Body of pancreas (tissue), 4 donors: ENCODE measurements at places on chromosomes 2 and 18. TPM values are rescaled to one million over a fixed set of nuclear protein-coding genes. Genes with fewer than 3 reads are reported as not detected.
A peak's percentile ranks its signal among the peaks of the same experiment; 100 is the strongest.

DNA sequence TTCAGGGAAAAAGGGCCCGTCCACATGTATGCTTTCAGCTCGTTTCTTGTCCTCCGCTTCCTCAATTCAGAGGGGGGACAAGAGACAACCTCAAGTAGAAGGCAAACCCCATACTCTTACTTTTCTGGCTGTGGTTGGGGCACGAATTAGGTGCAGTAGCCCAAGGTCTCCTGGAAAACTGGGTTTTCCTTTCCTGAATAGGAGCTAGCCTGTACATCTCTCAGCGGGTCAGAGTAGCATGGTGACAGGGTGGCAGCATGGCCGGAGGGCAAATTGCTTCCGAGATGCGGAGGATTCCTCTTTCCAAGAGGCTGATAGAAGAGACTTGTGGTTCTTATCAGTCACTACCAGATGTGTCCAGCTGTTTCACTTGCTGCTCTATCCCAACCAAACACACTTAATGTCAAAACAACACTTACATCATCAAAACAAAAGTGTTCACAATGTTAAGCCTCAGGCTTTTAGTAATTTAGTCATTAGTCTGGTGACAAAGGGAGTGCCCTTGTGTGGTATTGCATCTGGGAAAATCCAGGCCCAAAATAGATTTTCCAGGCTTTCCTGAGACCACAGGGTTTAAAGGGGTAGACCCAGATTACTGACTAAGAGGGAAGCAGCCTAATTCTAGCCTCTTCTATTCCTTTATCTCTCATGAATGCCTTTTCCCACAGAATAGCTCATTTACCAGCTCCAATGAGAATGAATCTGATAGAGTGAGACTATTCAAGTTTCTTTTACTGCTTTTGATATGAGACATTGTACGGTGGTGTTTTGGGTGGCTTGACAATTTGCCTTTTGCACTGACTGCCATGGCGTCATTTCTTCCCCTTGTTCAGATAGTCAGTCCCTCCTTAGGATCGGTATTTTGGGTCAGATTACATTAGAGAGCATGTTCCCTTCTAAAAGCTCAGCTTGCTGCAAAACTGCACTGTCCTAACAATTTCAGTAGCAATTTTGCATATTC, 162.0 kb downstream of the LTBP1 start:
- no peak for DNase-seq

DNA sequence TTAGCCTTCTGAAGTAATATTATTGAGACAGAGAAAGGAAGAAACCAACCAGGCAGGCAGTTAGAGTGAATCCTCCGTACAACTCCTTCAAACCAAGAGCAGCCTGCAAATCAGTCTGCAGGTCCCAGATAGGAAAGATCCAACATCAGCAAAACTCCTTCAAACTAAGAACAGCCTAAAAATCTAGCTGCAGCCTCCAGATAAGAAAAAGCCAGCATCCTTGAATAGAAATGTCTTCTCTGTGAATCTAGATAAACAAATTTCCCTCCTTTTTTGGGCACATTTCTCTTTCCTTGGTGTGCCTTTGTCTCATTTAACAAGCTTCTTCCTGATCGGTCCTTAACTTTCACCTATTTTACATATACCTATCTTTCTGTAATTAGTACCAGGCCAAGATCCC, 1004.6 kb upstream of the TMEFF2 start:
- no peak for DNase-seq

DNA sequence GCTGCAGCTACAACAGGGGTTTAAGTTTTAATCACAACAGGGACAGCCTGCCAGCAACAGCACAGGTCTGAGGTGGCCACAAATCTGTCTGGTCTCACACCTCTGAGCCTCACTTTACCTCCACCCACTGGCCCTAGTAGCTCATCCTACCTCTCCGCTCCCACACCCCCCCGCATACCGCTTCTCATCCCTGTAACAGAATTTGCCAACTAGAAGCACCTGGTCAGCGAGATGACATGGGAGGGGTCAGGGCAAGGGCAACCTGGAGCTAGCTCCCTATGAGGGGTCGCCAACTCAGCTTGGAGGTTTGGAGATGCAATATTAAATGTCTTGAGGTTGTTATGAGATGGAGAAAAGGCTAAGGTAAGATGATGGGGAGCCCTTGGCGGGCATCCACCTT, 7.5 kb downstream of the CATIP start:
- no peak for DNase-seq

- DNase-seq = no peak
Observed at GRCh38 chr2:26732446-26732845, 31.6 kb upstream of the SLC35F6 start.

DNA sequence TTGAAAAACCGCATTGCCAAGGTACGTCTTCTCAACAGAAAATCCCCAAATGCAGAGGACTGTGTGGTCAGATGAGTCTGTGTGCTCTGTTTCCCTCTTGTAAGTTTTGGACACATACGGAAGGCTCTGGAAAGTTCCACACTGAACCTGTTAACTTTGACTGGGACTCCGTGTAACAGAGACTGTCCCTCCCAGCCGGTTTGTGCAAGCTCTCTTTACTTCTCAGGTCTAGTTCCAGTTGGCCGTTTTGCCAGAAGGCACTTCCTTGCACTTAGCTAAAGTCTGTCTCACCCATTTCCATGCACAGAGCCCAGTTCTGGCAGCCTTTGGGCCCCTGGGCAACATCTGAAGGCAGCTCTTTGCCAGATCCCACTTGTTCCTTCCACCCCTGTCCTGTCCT, 22.0 kb downstream of the EFHD1 start:
- DNase-seq = no peak

- DNase-seq = no peak
Observed at GRCh38 chr2:58436872-58437271, 195.7 kb upstream of the FANCL start.

DNA sequence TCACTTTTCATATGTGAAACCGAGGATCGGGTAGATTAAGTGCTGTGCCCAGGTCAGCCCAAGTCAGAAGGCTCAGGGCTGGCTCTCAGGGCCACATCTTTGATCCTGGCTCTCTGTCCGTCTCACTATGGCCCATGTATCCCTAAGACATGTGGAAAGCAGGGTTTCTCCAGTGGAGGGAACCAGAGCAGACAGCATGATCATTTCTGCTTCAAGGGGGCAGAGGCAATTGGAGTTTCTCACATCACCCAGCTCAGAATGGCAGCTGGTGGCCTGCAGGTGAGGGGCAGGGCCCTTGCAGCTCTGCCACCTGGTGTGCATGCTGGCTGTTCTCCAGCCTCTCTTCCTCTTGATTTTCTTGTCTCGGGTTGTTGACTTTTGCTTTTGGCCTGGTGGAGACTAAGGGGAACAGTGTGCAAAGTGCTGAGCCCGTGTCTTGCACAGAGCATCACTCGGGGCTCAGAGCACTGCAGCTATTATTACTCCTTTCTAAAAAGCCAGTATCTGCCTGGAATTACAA, 27.0 kb downstream of the LDLRAD4 start:
- DNase-seq = no peak

- no peak for DNase-seq
Observed at GRCh38 chr2:20670315-20671035, 3.5 kb downstream of the GDF7 start.

DNA sequence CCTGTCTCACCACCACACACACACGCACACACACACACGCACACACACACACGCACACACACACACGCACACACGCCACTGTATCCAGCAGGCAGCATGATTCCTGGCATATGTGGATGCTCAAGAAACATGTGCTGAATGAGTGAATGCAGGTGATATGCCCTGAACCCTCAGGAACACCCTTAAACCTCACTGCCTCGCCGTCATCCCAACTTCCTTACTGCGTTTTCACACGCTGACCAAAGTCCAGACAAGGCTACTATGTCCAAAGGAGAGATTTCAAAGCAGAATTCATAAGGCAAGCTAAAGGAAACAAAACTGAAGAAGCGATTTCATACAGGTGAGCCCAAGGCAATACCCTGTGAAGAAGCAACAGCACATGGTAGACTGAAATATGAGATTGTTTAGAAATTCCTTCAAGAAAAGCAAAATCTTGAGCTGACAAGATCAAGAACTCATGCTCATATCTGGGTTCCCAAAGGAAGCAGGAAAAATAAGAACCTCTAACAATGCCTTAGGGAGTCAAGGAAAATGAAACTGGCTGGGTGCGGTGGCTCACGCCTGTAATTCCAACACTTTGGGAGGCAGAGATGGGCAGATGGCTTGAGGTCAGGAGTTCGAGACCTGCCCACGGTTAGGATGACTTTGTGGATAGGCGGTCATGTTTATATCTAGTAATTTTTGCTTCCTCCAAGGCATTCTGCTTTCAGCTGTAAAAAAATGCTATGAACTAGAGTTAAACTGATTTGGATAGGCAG, 69.1 kb downstream of the TNFRSF11A start:
- no peak for DNase-seq

DNA sequence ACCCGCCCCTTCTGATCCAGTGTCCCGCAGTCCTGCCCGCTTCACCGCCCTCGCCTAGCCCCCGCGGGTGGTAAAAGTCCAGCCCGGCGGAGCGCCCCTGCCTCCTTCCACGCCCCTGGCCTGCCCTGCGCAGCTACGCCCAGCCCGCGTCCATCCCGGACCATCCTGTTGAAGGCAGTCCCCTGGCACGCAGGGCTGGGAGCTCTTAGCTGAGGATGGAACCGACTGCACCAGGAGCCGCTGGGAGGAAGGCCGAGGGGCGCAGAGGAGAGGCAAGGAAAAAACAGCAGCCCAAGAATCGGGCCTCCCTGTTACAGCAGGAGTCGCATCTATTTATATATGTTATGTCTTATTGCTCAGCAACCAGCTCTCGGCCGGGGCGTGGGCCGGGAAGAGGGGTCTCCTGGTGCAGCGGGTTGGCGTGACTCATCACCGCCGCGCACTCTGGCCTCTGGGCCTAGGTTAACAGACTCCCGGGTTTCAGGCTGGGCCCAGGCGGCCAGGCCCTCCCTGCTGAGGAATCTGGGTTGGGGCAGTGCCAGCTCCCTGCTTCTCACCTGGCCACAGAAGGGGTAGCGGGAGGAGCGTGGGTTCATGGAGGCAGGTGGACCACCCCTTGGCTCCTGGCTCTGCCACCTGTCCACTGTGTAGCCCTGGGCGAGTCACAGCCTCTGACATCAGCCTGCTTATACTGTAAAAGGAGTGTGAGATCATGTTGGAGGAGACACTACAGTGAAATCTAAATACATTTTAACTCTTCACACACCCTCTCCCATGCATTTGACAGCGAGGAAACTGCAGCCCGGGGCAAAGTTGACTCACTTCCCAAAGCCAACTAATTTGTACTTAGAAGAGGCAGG, 13.4 kb upstream of the MAP3K2 start:
- DNase-seq = no peak

DNA sequence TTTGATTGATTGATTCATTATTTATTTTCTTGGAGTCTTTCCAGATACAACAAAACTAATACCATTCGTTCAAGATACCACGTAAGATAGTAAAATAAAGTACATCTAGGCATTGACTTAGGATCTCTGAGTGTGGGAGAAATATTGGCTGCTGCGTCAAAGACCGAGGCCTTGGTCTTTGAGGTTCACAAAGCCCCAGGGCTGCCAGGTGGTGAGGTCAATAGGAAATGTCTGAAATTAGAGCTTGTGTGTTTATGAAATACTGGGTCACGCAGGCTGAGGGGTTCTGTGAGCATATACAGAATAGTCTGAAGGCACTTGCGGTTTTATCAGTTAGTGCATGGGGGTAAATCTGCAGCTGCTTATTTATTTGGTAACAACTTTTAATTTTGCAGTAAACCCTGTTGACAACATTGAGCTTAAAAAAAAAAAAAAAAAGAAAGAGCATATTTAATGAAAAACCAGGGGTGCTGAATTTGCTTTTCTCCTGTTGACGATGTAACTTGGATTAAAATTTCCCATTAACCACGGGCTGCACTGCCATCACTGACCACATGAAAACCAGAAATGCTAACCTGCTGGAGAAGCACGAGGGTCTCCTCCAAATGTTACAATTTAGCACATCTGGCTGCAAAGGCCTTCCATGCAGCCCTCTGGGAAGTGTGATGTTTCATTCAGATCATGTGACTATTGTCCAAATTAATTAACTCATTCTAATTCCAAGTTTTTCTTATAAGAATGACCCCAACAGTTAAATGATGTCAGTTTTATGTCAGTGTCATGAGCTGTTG, 27.1 kb upstream of the SERPINB12 start:
- DNase-seq = no peak

DNA sequence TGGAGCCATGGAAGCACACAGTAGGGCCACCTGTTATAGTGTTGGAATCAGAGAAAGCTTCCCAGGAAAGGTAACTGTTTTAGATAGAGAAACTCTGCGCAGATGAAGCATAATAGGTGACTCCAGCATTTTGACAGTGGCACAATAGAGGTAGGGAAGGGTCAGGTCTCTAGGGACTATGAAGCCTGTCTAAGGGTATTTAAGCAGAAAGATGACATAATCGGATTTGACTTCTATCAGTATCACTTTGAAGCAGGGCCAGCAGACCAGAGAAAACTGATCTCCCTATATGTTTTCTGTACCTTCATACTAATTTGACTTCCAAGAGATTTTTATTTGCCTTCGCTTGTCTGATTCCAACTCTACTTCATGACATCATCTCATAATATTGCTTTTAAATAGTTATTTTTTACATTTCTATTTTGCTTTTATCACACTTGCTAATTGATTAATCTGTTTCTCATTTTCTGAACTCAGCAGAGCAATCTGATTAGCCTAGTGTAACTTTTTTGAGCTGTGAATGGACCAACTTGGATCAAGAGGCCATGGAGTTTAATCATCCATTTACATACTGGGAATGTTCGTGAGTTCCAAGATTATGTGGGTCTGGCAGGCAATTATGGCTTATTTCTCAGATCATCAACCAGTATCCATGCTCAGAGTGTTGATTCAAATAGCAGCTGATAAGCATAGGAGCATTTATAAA, 8.4 kb upstream of the HIBCH start:
- DNase-seq = no peak

DNA sequence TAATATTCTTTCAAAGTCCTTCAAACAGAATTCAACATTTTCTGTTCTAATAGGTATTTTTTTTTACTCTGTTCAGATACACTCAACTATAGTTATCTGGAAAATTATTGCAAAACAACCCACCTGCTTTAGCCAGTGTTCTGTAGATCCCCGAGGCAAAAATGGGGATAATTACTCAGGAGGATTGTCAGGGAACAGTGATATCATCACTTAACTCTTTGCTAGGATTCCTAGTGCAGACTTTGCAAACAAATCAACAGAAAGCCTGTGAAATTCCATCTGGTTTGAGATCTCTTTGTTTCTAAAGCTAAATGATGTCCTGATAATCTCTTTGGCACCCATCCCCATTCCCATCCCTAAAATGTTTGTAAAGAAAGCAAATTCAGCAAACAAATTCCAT, 413.6 kb upstream of the MEIS1 start:
- DNase-seq = no peak

DNA sequence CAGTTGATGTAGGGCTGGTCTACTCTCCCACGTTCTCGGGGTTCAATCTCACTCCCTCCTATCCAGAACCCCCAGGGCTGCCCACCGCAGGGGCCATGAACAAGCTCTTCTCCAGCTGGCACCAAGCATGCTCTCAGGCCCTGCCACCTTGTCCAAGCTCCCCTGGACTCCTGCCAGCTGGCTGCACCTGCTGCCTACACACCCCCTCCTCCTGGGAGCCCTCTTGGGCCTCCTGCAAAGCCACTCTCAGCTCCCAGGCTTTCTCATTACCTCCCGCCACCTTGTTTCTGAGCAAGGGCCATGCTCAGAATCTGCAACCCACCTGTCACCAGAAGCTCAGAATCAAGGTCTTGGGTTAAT, 56.0 kb downstream of the HDAC4 start:
- DNase-seq = peak; percentile 88

GRCh38 chr2:178066890-178067669, 5.5 kb downstream of the PDE11A start:
- no peak for DNase-seq

The TNFRSF11A gene
- total RNA-seq = 3.4 TPM

The RBKS gene
- total RNA-seq = 1.0 TPM

The AFG3L2 gene
- 33.6 TPM for total RNA-seq

The LHCGR gene
- total RNA-seq = not detected

The VAMP5 gene
- total RNA-seq = 3.0 TPM

The LRATD1 gene
- total RNA-seq = 5.7 TPM

The WNT6 gene
- 1.0 TPM for total RNA-seq

The GAL3ST2 gene
- not detected for total RNA-seq
